ENCODE measurements at places on chromosomes 7 and 10.

DNA sequence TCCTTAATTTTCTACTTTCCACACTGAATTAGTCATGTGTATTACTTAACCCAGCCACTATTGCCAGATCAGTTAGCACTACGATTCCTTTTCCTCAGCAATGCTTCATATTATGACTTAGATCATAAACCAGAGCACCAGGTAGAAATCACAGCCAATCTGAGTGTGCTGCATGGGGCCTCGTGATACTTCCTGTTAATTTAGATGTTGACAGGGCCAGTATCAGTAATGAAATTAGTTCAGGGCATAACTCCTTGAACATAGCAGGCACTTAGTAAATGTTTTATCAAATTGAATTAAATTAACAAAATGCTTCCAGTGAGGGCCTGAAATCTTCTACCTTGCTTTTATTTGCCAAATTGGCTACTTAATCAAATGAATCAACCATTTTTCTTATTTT lies 169.3 kb upstream of the LRGUK start:
- no peaks in the 10 kb centered on the region for H3K36me3 ChIP-seq
- no peak overlapping the region for H3K27ac ChIP-seq
- DNase-seq, result no peak
- H3K4me1 ChIP-seq, result no peaks in the 10 kb centered on the region
- no peaks in the 10 kb centered on the region for H3K27me3 ChIP-seq

- no peak overlapping the region for H3K4me3 ChIP-seq
- no peaks in the 10 kb centered on the region for H3K27me3 ChIP-seq
- DNase-seq, result no peak
- H3K36me3 ChIP-seq, result no peaks in the 10 kb centered on the region
Measured at GRCh38 chr10:4647109-4647785, 178.8 kb upstream of the AKR1E2 start.

- H3K27me3 ChIP-seq, result no peaks in the 10 kb centered on the region
- H3K27ac ChIP-seq, result no peak overlapping the region
- DNase-seq, result no peak
- H3K4me3 ChIP-seq, result no peak overlapping the region
Measured at GRCh38 chr10:102824664-102825063, 12.5 kb downstream of the CYP17A1 start.

DNA sequence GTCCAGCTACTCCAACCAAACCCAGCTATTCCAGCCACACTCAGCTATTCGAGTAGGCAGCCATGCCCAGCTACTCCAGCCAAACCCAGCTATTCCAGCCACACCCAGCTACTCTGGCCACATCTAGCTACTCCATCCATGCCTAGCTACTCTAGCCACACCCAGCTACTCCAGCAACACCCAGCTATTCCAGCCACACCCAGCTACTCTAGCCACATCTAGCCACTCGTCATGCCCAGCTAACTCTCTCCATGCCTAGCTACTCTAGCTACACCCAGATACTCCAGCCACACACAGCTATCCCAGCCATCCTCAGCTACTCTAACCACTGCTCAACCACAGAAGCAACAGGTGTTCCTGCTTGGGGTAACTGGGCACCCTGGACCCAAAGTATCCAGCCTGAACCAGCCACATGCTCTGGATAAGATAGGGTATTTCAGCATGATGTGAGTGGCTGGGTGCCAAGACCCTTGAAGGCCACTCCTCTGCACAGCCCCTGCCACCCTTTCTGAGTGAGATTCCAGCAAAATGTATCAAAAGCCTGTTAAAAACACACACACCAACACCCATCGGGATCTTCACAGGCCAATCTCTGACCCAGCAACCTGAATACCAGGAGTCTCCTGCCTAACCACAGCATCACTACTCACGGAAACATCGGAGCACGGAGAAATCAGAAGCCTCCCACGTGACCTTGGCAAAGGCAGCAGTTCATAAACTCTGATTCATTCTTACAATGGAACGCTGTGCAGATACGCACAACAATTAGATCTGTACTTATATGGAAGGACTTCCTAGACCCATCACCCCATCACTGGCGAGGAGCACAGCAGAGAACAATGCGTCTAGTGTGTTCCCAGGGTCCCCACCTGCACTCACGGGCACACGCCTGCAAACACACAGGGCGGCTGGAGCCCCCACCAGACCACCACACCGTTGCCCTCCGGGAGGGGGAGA lies 51.8 kb upstream of the DNAAF5 start:
- no peak overlapping the region for H3K4me3 ChIP-seq
- H3K36me3 ChIP-seq, result no peaks in the 10 kb centered on the region
- no peaks in the 10 kb centered on the region for H3K4me1 ChIP-seq
- DNase-seq, result no peak

DNA sequence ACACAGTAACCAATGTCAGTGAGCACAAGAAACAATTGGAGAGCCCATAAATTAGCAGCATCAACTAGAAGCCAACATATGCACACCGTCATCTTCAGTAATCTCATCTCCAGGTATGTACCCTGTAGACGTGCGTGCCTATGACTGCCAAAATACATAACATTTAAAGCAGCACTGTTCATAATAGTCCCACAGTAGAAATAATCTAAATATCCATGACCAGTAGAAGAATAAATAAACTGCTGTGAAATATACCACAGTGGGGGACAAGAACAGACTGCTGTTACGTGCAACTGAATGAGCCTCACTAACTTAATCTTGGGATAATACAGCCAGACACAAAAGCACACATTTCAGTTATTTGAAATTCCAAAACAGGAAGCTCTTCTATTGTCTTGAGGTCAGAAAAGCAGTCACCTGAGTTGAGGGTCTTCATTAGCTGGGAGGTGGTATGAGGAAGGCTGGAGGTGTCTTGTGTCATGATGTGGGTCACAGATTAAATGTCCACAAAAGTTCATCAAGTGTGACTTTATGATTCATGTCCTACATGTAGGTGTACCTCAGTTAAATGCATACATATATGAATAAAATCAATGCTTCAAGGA lies 454.2 kb upstream of the AKR1E2 start:
- H3K4me1 ChIP-seq, result no peaks in the 10 kb centered on the region
- H3K27me3 ChIP-seq, result peaks cover 2% of the 10 kb centered on the region
- H3K27ac ChIP-seq, result no peak overlapping the region
- no peak for DNase-seq
- H3K36me3 ChIP-seq, result no peaks in the 10 kb centered on the region

All from CD4-positive, CD25-positive, alpha-beta regulatory T cell (primary cell).